Right renal pelvis (tissue), 4 donors: ENCODE measurements at places on chromosomes 7 and 10.

DNA sequence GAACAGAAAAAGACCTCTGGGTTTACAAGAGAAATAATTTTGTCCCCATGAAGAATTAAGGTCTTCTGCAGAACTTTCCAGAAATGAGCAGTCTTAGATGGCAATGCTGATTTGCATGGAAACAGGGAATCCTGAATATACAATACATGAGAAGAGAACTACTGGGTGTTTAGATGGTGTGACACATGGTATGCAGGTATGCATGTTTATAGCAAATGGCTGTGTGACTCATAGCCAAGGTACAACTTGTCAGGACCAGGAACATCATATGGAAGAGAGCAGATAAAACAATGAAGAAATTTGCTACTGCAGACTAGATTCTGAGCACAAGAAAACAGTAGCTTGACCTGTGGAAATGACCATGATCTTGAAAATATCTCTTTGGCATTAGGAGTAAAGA lies 907.8 kb downstream of the GATA3 start:
- no peak for DNase-seq

- DNase-seq, result no peak
Measured at GRCh38 chr7:116180302-116180701, 30.0 kb upstream of the TES start.

GRCh38 chr10:93293999-93294398 lies 188.1 kb downstream of the MYOF start:
- no peak for DNase-seq

GRCh38 chr7:70712942-70713341 lies 419.0 kb upstream of the GALNT17 start:
- no peak for DNase-seq

- DNase-seq, result no peak
Measured at GRCh38 chr7:2979951-2980350, 63.7 kb downstream of the CARD11 start.

GRCh38 chr7:64101943-64102655 lies 56.9 kb downstream of the ZNF727 start:
- DNase-seq, result no peak

DNA sequence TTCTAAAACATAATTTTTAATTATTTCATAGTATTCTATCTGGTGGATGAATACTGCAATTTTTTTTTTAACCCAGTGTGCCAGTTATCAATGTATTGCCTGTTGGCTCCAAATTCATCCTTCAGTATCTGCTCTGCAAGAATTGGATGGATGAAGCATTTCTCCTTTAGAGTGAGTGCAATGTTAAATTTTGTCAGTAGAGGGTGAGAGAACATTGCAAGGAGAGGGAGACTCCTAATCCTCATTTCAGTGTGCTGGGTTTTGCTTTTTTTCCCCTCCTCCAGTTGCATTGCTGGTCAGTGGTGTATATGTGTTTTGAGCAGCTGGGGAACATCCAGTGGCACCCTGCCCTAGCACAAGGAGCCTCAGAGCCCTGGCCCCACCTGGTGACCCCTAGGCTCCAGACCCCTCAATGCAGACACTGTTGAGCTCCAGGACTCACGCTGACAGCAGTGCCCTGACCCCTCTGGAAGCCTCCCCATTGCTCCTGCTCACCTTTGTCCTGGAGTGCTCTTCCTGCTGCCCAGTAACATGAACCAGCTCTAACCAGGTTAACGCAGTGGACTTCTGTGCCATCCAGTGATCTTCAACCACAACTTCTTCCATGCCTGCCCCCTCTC lies 199.4 kb downstream of the USP6NL start:
- no peak for DNase-seq

DNA sequence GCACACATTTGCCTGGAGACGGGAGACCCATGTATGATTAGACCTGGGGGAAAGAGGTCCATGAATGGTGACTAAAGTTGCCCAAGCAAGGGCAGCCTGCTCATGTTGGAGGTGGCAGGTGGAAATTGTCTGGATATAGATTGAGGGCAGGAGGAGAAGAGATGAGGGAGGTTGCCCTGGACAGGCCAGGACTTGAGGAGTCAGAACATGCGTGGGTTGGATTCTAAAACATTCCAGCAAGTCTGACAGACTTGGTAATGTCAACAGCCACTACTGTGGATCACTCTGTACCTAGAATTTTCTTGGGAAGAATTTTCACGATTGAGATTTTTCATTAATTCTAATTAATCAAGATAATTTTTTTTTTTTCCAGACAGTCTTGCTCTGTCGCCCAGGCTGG lies 19.1 kb upstream of the SVOPL start:
- no peak for DNase-seq

- DNase-seq, result no peak
Measured at GRCh38 chr7:106016331-106016730, 53.3 kb downstream of the CDHR3 start.

DNA sequence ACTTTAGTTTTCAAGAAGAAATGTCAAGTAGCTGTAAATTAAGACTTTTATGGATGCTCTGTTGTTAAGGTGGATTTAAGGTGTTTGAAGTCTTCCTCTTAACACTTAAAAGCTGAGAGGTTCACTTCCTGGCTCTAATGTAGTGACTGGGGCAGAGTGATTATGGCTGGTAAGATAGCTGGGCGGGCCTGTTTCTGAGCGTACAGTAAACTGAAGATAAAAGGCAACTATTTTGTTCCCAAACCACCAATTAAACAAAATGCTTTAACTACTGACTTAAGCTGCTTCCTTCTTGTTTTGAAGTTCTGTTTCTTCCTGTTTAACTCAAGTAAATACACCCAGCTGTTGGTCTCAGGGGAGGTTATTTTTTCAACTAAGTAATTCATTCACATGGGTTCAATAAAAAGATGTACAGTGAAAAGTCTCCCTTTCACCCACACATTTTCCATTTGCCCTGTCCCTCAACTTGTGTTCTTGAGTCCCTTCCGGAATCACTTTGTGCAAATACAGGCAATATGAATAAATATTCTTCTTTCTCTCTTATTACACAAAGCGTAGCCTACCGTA lies 19.3 kb downstream of the VWA2 start:
- no peak for DNase-seq

- no peak for DNase-seq
Measured at GRCh38 chr10:988667-989545, 672 bp downstream of the GTPBP4 start.

GRCh38 chr10:17756557-17757217 lies 4.7 kb downstream of the TMEM236 start:
- no peak for DNase-seq

GRCh38 chr10:50280049-50280841 lies 28.9 kb upstream of the ASAH2 start:
- no peak for DNase-seq

GRCh38 chr7:18128846-18129245 lies 101.2 kb upstream of the PRPS1L1 start:
- DNase-seq, result no peak

DNA sequence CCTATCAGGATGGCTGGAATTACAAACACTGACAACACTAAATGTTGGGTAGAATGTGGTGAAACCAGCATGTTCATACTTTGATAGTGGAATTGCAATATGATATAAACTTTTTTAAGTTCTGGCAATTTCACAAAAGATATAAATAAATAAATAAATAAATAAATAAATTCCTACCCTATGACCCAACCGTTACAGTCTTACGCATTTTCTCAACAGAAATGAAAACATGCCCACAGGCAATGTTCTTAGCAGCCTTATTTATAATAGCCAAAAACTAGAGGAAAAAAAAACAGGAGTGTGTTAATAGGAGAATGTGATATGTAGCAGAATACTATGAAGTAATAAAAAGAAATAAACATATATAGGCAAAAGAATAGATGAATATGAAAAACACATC lies 318.9 kb downstream of the IPMK start:
- no peak for DNase-seq

GRCh38 chr7:100595188-100595587 lies 7.0 kb upstream of the PCOLCE start:
- no peak for DNase-seq

GRCh38 chr7:6558837-6559236 lies 7.6 kb upstream of the GRID2IP start:
- DNase-seq, result no peak

GRCh38 chr7:150325110-150325611 lies 1.8 kb upstream of the ACTR3C start:
- no peak for DNase-seq

- DNase-seq, result no peak
Measured at GRCh38 chr7:143485094-143485493, 7.4 kb downstream of the TAS2R41 start.

- no peak for DNase-seq
Measured at GRCh38 chr7:84091318-84091717, 103.3 kb downstream of the SEMA3A start.

- DNase-seq, result no peak
Measured at GRCh38 chr7:105689067-105689819, 108.0 kb upstream of the EFCAB10 start.

DNA sequence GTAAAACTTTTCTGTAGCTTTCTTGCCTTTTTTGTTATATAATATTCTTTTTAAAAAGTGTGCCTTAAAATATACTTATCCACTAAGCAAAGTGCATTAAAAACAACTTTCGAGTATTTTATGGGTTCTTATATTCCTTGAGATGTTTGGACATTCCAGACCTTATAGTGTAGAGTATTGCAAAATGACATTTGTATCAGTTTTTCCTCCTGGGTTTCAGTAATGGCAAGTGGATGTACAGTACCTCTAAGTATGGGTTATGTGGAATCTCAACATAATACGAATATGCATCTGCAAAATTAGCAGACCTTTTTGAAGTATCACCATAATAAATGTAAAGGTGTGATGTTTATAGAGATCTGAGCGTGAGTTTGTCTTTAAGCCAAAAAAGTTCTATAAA lies 2.7 kb downstream of the CDK13 start:
- no peak for DNase-seq

- no peak for DNase-seq
Measured at GRCh38 chr7:78301407-78301806, 502.8 kb downstream of the PHTF2 start.

DNA sequence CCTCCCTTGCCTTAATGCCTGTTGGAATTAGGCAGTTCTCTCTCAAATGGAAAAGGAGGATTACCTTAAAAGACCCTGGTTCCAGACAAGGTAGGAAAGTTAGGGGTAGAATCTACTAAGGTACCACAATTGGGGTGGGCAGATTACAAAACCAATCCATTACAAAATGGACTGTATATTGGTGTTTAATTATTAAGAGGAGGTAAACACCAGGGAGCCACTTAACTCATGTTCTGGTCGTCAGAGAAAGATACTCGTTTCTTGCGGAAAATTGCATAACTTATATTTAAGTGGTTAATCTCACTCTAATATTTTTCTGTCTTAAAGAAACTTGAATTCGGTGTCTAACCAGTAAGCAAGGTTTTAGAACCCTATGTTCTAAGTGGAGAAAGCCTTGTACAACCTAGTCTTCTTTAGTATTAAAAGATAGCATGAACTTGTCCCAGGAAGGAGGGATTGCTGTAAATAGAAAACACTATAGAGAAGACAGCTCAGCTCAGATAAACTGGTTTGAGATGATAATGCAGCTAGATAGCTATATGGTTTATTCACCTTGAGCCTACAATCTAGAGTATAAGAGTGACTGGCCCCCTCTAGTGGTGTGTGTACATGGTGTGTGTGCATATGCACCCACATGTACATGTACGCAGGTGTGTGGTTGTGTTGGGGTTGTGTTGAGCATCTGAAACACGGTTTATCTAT lies 58.0 kb upstream of the STRIP2 start:
- no peak for DNase-seq

GRCh38 chr7:134189559-134189958 lies 62.4 kb downstream of the LRGUK start:
- DNase-seq, result no peak

DNA sequence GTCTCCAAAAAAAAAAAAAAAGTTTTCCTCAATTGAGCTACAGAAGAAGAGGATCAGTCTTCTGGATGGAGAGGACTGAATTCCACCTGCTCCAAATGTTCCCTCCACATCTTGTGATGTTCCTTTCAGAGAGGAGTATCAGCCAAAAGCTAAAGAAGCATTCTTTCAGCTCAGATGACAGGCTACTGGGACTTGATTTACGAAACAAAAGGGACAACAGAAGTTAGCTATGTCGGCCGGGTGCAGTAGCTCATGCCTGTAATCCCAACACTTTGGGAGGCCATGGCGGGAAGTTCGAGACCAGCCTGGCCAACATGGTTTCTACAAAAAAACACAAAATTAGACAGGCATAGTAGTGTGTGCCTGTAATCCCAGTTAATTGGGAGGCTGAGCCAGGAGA lies 7.4 kb downstream of the DAGLB start:
- DNase-seq, result no peak

- DNase-seq, result no peak
Measured at GRCh38 chr10:79209340-79209739, 137.9 kb upstream of the PPIF start.

- DNase-seq, result no peak
Measured at GRCh38 chr7:37714606-37715005, 31.0 kb downstream of the GPR141 start.

DNA sequence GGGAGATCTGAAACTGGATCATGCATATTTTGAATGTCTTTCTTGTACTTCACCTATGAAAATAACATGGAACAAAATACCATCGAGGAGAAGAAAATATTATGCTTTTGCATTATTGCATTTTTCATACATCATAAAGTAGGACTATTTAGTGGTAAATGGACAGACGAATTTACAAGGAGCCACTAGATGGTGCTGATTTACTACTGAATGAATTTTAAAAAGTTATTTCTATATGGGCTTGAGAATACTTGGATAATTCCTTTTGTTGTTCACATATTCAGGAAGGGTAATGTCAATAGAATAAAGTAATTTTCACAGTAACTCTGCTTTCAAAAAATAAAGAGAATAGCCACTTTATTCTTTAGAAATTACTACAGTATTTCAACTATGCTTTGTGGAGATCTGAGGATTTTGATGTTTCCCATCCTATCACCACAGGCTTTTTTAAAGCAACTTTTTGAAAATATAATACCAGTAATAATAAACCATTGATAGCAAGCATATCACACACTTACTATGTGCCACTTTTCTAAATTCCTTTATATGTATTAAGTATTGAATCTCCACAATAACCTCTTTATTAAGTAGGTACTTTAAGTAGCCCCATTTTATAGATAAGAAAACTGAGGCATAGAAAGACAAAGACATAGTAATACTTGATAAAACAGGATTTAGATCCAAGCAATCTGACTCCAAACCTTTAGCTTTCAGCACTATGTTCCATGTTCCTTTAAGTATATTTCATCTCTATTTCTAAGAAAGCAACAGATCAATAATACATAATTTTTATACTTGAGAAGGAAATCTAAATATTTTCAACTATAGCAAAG lies 38.6 kb downstream of the NEBL start:
- DNase-seq, result peak; percentile 11

DNA sequence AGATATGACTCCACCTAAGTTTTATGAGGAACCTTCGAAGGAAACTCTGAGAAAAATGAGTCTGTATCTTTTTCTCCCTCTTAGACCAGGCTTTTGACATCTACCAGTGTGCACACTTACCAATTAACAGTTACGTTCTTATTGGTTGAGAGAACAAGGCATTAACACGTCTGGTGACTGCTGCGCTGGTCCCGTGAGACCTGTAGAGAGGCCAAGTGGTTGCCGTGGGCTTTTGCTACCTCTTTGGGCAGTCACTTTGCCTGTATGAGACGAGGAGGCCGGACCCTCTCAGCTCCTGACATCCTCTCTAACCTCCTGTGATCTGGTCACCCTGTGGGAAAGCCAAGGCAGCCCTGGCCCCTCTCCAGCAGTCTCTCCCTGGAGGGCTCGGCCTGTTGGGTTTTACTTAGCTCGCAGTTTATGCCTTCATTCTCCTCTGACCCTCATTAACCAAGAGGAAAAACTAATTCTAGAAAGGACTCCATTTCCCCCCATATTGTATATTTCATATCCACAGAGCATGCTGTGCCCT lies 513.9 kb upstream of the GALNT17 start:
- DNase-seq, result no peak
